ENCODE measurements at places on chromosomes 6 and 20.

GRCh38 chr6:108559884-108560462 is 744 bp upstream of the FOXO3 start:
- DNase-seq, result peak; percentile 88

- DNase-seq, result no peak
Observed at GRCh38 chr20:21821358-21821757, 115.9 kb downstream of the PAX1 start.

- DNase-seq, result no peak
Observed at GRCh38 chr6:145489583-145489982, 245.7 kb downstream of the EPM2A start.

- no peak for DNase-seq
Observed at GRCh38 chr6:73606428-73606827, 47.4 kb downstream of the SLC17A5 start.

GRCh38 chr20:12074111-12074655 is 156.5 kb downstream of the BTBD3 start:
- no peak for DNase-seq

DNA sequence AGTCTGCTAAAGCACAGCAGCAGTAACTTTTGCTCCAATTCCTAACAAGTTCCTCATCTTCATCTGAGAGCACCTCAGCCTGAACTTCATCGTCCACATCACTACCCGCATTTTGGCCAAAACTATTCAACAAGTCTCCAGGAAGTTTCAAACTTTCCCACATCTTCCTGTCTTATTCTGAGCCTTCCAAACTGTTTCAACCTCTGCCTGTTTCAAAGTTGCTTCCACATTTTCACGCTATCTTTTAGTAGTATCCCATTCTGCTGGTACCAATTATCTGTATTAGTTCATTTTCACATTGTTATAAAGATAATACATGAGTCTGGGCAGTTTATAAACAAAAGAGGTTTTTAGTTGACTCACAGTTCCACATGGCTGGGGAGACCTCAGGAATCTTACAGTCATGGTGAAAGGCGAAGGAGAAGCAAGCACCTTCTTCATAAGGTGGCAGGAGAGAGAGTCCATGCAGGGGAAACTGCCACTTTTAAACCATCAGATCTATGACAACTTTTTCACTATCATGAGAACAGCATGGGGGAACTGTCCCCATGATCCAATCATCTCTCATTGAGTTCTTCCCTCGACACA is 99.4 kb upstream of the GRIK2 start:
- no peak for DNase-seq

DNA sequence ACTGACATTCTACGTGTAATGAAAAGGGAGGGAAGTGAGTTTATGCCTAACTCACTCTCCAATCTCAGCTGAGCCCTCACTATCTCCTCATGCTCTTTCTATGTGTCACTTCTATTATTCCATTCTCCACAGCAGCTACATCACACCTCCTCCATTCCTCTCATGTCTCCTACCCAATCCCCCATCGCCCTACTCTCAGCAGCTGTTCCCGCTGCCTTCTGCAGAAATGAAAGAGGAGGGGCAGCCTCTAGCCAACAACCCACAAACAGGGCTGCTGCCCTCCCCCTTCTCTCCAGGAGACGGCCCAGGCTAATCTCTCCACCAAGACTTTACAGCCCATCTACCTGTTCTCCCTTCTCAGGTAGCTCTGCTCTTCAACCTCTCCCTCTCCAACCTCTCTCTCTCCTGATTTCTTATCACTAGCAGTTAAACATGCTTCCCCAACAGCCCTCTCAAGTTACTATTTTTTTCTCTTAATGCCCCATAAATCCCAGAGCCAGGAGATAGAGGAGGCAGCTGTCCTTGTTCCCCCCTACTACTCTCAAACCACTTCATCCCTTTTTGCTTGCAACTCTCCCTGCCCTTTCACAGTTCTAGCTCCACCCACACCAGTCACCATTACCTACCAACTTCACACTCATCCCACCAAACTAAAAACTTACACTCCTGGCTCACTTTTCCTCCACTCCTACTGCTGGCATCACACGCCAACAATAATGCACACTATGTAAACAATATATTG is 136.5 kb downstream of the BTBD9 start:
- no peak for DNase-seq

GRCh38 chr6:168372889-168373288 is 53.3 kb upstream of the DACT2 start:
- DNase-seq, result peak; percentile 21

GRCh38 chr6:83153883-83154521 is 39.1 kb downstream of the PGM3 start:
- no peak for DNase-seq

DNA sequence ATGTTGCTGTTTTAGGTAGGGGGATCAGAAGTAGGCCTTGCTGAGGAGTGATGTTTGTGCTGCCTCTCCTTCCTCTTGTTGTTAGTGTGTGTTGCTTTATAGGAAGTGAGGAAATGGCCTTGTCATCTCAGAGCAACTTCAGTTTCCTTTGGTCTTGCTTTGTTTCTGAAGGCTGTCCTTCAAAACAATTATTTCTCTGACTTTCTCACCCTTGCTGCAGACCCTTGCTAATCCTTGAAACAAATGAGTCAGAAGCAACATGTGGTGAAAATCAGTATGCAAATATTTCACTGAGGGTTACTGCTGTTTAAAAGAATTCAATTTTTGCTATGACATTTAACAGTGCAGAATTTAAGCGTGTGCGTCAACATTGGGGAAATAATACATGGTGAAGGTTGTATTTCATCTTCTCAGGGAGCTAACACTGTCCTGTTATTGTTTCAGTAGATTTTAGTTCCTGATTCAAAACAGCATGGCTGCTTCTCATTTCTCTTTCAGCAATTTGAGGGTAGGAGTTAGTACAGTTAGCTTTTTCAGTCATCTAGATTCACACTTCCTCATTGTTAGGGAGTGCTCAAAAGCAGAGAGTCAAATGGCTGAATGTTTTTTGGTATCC is 13.8 kb downstream of the RNF144B start:
- DNase-seq, result no peak

GRCh38 chr20:51831866-51832265 is 29.5 kb upstream of the SALL4 start:
- DNase-seq, result no peak

- no peak for DNase-seq
Observed at GRCh38 chr6:21393441-21394165, 199.9 kb upstream of the SOX4 start.

DNA sequence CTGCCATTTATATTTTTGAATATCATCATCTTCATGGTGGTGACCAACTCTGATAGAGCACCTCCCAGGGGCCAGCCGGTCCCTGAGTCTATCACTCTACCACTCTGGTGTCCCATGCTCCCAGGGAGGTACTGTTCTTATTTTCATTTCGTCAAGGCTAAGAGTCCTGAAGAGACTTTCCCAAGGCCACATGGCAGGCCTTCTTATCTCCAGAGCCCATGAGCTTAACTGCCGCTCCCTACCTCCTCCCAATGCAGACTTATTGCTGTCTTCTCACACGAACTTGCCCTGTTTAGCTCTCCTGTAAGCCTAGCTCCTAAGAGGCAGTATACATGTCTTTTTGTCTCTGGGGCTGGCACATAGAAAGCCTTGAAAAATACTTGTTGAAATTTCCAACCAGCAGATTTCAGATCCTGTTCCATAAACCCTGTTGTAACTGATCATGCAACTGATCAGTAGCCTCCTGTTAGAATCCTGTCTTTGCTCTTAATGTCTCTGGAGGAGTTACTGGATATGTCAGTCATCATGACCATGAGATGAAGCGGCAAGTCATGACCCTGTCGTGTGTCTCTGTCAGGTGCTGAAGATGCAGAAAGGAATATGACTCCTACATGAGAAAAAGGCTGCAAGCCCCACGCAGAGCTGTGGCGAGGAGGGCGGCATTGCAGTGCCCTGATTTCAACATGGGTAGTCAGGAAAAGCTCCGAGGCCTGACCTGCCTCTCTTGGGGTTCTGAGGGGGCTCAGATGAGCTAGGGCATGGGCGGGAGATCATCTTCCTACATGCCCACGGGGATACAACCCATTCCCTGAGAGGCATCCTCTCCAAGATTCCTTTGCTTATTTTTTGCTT is 60.0 kb downstream of the TTI1 start:
- no peak for DNase-seq

Data from right forelimb (tissue), 1 donor.